ENCODE measurements at places on chromosomes 1 and 21.

DNA sequence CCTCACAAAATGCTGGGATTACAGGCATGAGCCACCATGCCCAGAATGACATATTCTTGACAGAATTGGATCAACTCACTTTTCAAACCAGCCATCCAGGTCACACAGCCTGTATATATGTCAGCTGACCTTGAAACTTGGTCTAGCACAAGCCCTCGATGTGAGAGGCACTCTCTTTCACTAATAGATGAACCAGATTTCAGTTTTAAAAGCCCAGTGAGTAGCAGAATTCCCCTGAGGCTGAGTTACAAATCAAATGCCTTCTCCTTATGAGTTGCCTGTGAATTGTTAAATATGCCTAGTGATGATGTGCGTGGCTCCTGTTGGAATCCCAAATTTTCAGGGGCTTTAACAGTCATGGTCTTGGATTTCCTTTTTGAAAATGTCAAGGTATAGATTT, 88.7 kb downstream of the CD247 start:
- DNase-seq: no peak

GRCh38 chr1:225949041-225949440, 8.0 kb upstream of the LEFTY2 start:
- DNase-seq: no peak

DNA sequence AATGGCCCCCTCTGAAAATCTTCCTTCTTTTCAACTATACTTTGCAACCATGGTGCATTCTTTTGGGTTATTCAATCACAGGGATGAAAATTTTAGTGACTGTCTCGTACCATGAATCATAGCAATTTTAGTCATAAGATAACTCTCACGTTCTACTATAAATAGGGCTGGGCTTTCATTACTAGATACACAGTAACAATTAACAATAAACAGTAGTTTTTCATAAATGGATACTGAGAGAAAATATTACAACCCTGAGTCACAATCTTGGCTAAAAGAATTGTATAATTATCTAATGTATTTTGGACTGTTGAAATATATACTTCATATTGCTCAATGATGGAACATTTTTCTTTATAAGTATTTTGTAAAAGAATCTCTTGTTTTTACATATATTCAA, 96.1 kb downstream of the TEX35 start:
- peak; percentile 92 for DNase-seq

DNA sequence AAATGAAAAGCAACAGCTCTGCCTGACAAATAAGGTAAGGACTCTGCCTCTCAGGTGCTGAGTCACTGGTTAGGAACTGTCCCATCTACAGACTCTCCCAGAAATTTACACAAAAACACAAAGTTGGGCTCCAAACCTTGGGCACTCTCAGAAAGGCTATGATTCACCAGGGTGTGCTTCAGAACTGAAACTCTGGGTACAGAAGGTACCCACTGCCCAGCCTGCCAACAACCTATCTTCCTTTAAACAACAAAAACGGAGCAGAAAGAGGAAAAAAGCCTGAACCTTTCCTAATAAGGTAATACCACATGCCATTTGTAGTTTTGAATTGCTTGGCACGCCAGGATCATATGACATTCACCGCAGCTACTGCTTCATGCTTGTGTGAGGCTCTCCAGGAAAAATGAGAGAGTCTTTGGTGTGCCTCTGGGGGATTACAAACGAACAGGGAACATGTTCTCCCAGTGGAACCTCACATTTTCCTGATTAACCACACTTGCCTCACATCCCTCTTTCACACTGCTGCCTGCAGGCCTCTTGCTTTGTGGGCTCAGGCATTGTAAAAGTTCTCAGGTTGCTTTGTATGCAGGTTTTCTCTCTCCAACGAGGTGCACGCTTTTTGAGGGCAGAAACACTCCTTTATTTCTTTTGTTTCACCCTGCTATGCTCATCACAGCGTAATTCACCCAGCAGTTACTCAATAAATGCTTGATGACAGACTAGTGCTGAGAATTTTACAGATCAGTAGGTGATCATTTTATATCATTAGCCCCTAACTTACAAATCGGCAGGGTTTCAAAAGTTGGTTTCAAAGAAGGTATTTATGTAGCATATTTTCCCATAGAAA, 65.1 kb downstream of the GADD45A start:
- DNase-seq: peak; percentile 94

DNA sequence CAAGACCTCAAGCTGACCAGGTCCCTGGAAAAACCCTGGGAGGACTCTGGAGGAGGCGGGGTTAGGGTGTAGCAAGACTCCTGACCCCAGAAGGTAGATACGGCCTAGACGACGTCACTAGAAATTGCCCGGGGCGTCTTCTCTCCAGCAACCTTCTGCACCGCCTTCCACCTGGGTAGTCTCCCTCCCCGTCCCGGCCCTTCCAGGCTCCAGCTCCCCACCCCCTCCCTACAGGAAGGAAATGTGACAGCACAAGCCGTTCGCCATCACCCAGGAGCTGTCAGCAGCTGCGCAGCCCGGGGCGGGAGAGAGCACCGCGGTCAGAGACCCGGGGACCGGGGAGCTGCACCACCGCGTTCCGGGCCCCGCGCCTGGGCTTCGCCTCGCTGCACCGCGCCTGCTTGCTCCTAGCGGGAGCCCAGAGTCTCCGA, 20.0 kb downstream of the SERTAD4 start:
- DNase-seq: no peak

- DNase-seq: no peak
Observed at GRCh38 chr1:51000160-51000559, 30.1 kb downstream of the CDKN2C start.

DNA sequence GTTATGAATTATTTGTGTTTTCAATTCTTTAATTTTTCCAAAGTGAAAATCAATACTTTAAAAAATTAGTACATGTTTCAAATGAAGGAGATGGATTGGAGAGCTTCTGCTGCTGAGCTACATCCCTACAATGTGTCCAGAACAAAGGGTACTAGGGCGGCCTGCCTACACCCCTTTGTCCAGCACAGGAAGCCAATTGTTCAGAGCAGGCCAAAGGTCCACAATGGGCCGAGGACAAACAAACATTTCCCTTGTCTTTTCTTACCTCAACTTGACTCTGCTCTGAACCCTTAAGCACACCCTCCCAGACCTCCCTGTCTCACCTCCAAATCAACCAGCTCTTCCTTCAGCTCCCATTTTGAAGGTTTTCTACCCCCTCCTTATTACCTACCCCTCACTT, 39.4 kb upstream of the CAMK1G start:
- no peak for DNase-seq

- DNase-seq: no peak
Observed at GRCh38 chr1:243447347-243447746, 191.5 kb downstream of the SDCCAG8 start.
